ENCODE measurements at places on chromosomes 7 and 10.

- DNase-seq: no peak
Observed at GRCh38 chr10:2933071-2933470, 134.3 kb upstream of the PFKP start.

DNA sequence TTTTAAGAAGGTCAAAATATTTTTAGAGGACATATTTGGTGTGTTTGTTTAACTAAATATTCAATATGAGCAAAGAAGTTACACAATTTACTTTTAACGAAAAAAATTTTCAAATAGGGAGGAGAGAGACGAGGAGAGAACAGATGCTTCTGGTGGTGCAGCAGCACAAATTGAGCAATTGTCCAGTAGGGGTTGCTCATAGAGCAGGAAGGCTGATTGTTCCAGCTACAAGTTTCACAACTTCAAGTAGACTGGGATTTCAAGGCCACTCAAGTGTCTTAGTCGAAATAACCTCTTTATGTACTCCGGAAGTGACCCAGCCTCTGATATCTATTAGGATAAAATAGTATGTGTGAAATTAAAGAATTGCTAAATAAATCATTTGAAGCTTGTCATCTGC is 197.9 kb downstream of the HDAC9 start:
- no peak for DNase-seq

GRCh38 chr10:100293066-100293465 is 6.6 kb upstream of the BLOC1S2 start:
- DNase-seq: no peak

DNA sequence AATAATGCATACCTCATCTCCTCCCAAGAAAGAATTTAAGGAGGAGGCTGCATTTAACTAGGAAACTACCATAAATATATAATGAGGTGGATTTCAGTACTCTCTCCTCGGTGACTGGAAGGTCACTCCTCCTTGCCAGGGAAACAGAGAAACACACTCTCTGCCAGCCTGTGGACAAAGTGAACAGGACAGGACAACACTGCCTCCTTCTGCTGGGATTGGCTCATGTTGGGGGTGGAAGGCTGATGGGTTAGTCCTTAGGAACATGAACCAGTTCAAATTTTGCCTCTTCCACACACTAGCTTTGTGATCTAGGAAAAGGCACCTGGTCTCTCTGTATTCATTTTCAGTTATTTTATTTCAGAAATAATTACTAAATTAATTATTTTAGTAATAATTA is 50.6 kb upstream of the STEAP4 start:
- DNase-seq: no peak

DNA sequence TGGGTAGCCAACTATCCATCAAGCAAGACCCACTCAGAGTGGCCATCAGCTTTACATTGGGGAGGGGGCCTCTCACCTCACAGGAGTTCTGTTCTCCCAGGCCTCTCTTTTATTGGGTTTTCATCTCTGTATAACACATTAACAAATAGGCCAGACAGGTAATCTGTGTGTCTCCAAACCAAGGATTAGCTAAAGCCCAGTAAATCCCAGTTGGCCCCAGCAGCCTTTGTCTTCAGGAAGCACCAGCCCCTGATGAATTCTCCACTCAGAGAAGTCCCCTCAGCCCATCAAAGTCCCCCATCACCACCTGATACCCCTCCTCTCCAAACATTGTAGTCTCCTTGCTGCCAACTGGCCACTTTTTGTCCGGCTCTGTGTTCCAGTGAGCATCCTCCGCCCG is 16.9 kb upstream of the SLF2 start:
- DNase-seq: no peak

- no peak for DNase-seq
Observed at GRCh38 chr7:109322833-109323232, 753.2 kb downstream of the DNAJB9 start.

DNA sequence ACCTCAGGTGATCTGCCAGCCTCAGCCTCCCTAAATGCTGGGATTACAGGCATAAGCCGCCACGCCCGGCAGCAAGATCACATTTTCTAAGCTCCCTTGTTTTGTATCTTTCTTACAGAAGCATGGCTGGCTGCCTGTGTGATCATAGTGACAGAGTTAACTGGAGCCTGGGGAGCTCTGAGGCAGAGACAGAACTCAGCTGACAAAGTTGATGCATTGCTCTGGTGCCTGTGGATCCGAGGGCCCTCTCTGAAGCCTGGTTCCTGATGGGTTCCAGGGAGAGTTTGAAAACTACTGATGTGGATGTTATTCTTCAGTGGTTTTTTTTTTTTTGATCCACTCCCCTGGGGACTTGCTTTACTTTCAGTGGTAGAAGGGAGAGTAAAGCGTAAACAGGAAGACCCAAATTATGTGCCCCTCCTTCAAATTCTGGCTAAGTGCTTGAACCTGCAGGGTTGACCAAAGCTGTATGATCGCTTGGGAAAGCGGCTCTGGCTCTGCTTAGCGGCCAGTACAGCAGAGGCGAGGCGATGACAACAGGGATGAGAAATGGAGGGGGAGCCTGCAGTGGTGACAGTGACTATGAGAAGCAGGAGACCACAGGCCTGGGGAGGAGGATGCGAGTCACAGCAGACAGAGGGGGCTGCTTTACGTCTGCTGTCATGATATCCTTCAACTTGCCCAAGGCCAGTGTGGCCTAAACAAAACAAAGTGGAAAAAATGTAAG is 6.8 kb upstream of the EFCAB10 start:
- no peak for DNase-seq

- DNase-seq: no peak
Observed at GRCh38 chr7:157016024-157016351, 5.5 kb upstream of the MNX1 start.

DNA sequence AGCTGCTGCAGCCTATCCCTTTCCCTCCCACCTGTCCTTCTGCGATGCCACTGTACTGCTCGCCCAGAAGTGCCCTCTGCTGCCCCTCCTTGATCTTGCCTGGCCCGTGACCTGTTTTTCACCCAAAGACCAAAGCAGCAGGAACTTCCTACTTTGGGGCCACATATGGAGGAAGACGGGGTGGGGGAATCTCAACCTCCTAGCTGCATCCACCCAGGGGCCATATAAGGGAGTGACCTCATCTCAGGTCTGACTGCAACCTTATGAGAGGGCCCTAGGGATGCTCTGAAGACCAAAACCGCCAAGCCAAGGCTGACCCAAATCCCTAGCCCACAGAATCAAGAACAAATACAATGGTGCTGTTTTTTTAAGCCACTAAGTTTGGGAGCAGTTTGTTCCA is 15.7 kb downstream of the PRKCQ start:
- no peak for DNase-seq

GRCh38 chr7:30249986-30250774 is 34.2 kb upstream of the ZNRF2 start:
- no peak for DNase-seq

- no peak for DNase-seq
Observed at GRCh38 chr7:66860767-66861166, 60.3 kb upstream of the TMEM248 start.

DNA sequence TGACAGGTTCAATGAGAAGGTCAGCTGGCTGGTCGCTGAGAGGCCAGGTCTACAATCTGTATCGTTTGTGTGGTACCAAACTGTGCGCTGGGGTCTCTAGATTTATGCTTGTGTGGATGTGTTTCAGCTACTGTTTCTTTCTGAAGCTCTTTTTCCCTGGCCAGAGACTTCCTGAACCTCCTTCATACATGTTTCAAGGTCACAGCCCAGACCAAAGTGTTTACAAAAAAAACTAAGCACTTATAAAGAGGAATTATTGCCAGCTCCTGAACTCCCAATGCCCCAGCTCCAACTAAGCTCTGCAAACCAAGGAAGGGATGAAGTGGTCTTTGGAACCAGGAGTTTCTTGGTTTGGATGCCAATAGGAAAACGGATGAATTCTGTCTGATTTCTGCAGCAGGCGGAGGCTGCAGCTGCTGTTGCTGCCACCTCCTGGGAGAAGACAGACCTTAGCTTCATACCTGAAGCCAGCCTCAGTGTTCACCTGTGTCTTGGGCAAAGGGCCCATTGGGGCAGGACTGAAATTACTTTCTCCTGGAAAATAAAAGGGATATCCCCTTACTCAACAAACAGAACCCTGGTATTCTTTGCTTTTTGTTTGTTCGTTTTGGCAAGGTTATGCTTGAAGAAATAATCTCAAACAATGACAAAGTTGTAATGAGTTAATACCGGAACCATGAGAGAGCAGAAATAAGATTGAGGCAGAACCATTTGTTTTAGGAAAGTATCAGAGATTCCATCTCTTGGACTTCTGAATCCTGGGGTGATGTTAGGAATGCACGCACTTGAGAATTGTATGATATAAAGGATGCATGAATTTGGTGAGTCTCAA is 24.6 kb upstream of the MKLN1 start:
- no peak for DNase-seq

GRCh38 chr7:138500892-138501291 is 40.8 kb downstream of the TRIM24 start:
- no peak for DNase-seq

DNA sequence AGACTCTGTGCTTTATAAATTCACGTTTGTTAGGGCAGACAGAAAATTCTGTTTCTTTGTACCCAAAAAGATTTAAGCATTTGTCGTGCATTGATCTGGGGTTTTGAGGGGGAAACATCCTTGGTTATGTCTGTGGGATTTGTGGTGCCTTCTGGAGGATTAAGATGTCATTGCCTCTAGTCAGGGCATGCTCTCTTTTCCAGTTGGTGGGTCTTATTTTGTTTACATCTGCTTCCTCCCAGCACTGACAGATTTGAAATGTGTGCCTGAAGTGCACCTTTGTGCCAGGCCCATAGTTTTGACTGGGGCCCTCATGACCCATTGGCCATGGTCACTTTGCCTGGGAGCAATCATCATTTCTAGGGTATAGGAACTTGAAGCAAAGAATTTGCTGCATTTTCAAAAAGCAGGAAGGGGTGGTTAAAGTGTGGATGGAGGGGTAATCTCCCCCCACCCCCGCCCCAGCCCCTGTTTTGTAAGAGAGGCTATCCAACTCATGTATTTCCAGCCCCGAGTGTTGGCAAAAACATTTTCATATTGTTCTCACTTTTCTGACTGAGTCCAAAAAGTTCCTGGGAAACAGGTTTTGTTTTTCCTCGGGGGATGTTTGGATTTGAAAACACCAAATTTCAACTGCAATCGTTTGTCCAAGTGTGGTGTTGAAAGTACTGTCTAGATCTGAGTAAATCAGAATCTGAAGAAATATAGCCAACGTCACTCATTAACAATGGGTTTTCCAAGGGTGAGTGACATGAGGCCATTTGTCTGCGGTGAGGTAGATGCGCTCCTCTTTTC is 388.2 kb upstream of the GALNT17 start:
- DNase-seq: no peak

DNA sequence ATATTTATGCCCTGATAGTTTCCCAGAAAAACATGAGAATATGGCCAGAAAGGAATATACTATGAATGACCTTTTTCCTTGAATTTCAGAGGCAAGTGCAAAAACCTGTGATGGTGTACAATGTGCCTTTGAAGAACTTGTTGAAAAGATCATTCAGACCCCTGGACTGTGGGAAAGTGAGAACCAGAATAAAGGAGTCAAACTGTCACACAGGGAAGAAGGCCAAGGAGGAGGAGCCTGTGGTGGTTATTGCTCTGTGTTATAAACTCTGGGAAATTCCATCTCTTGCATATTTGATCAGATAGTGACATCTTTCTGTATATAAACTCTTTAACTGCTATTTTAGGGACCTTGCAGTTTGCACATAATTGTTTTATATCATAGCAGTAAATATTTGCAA is 33.7 kb downstream of the RAB18 start:
- no peak for DNase-seq

DNA sequence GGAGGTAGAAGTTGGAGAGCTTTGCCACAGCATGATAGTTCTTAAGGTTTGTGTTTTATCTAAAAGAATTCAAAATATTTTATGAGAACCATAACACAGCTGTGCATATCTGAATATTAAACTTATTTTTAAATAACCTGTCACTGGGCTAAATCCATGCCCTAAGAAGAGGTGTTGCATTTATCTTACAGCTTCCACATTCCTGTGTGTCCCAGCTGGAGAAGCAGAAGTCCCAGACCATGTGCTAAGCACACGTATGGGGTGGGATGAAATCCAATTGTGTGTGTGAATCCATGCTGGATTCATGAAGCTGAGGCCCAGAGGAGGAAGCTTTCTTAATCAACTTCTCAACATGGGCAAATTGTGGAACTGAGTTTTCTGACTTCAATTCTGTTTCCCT is 121.5 kb downstream of the PKD1L1 start:
- no peak for DNase-seq

DNA sequence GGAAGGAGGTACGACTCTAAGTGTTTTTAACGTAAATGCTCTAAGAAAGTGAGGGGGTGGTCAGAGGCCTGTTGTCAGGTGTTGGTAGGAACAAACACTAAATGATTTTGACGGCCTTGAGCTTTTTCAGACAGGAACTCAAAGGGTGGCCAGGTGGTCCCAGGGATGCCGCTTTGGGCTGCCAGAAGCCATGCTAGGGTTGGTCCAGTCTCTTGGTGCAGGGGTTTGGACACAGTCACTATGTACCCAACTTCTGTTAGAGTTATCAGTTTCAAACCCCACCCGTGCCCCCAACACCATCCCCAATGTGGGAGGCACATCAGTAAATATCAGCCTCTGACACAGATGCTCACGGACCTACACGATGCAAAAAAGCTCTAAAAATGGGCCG is 9.3 kb downstream of the ATP6V0E2 start:
- no peak for DNase-seq

GRCh38 chr7:16025696-16026095 is 339.2 kb upstream of the MEOX2 start:
- DNase-seq: no peak

DNA sequence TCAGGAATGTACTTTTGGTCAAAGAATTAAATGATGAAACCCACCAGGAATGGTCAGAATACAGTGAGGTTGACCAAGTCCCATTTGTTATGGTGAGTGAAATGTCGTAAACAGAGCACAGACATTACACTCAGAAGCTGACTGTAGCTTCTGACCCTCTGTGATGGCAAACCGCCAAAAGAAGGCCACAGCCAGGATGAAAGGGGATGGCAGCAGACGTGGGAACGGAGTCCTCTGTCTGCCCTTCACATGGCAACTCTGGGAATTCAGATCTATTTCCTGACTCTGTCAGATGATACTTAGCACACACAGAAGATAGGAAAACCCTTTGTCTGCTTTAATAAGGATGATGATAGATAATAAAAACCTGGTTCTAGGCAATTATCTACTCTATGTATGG is 757.1 kb downstream of the SORCS3 start:
- DNase-seq: no peak

GRCh38 chr10:69726850-69727249 is 74.9 kb upstream of the COL13A1 start:
- DNase-seq: no peak

- DNase-seq: no peak
Observed at GRCh38 chr10:102264371-102264770, 19.0 kb downstream of the GBF1 start.

DNA sequence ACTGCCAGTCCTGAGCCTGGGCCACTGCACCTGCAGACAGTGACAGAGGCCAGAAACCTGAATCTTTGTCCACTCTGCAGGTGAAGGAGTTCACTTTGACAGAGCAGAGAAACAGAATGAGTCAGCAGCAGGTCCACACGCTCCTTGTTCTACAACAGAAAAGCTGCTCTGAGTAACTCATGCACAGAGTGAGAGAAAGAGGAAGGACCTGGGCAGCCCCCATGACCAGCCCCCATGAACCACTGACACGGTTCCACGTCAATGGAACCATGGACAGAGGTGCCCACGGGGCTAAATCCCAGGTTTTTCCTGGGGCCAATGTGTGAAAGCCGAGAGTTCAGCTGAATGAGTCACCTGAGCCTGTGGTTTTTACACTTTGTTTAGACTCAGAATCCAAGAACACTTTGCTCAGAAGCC is 40.8 kb upstream of the CTBP2 start:
- DNase-seq: no peak

GRCh38 chr7:37753398-37754050 is 70.0 kb downstream of the GPR141 start:
- no peak for DNase-seq

- DNase-seq: no peak
Observed at GRCh38 chr10:95513008-95513589, 48.1 kb downstream of the SORBS1 start.

Measured in Peyer's patch (tissue), 4 donors.